ENCODE measurements at places on chromosomes 11 and 22.
A peak's percentile ranks its signal among the peaks of the same experiment; 100 is the strongest.

- no peak for DNase-seq
These were observed 35.7 kb upstream of the CELSR1 start for GRCh38 chr22:46572911-46573780.

DNA sequence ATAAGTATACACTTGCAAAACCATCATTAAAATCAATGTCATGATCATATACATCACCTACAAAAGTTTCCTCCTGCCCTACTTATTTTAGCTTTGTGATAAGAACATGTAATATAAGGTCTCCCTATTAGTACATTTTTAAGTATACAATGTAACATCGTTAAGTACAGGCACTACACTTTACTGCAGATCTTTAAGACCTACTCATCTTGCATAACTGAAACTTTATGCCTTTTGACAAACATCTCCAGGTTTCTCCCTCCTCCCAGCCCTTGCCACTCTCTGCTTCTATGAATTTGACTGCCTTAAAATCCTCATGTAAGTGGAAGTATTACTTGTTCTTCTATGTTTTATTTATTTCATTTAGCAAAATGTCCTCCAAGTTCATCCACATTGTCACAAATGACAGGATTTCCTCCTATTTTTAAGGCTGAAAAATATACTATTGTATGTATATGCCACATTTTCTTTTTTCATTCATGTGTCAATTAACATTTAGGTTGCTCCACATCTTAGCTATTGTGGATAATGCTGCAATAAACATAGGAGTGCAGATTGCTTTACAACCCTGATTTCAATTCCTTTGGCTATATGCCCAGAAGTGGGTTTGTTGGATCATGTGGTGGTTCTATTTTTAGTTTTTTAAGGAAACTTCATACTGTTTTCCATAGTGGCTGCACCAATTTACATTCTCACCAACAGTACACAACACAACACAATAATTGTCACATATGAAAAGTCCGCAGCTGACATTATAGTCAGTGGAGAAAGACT, 471.1 kb upstream of the ANO3 start:
- DNase-seq: no peak

- no peak for DNase-seq
These were observed 90.7 kb downstream of the MORC2 start for GRCh38 chr22:30877662-30878515.

GRCh38 chr11:2440646-2441045, 3.7 kb downstream of the TRPM5 start:
- no peak for DNase-seq

- no peak for DNase-seq
These were observed 19.3 kb downstream of the KRTAP5-5 start for GRCh38 chr11:1648653-1649420.

DNA sequence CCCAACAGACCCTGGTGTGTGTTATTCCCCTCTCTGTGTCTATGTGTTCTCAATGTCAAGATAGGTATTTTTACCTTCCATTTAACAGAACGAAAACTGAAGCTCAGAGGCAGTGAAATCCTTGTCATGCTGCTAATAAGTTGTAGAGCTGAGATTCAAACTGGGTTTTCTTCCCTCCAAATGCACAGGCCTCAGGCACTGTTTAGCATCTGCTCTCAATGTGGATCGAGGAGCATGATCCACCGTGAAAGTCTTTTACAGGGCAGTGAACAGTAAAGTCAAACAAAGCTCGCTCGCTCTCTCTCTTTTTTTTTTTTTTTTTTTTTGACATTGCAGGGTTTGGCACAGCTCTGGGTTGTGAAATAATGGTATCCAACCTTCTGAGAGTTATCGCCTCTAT, 401.0 kb upstream of the SYN3 start:
- DNase-seq: no peak

- no peak for DNase-seq
These were observed 7.9 kb upstream of the TRIM44 start for GRCh38 chr11:35654711-35655110.

DNA sequence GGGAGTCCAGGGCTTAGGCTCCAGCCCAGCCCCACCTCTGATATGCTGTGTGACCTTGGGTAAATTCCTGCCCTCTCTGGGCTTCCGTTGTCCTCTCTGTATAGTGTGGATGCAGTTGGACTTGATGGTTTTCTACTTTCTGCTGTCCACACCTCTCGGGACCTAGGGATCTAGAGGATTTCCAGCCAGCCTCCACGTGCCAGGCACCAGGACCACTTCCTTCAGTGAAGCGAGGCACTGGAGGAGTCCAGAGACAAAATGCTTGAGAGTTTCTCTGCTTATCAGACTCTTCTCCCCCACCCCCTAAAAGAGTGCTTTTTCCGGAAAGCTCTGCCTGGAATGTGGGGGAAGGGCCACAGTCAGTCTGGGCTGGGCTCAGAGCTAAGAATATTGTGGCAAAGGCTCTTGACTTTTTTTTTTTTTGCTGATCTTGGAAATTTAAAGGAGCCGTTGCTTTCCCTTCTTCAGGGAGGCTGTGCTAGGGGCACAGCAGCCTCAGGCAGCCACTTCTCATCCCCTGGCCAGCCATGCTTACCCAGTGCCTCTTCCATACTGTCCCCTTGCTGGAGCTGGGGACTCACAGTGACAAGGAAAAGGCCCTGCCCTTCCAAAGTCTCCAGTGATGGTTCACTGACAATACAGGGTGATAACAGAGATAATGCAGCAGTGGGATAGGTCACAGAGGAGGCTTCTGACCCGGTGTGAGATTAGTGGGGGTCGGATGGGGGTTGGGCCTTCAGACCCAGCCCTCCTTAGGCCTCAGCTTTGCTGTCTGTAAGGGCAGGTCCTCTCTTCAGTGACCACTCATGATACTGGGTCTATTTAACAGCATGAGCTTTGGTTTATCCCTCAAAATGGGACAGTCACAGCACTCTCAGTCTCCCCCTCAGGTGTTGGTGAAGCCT, 2.9 kb upstream of the SERPINH1 start:
- no peak for DNase-seq

- no peak for DNase-seq
These were observed 96.2 kb downstream of the RCN1 start for GRCh38 chr11:32187111-32187510.

DNA sequence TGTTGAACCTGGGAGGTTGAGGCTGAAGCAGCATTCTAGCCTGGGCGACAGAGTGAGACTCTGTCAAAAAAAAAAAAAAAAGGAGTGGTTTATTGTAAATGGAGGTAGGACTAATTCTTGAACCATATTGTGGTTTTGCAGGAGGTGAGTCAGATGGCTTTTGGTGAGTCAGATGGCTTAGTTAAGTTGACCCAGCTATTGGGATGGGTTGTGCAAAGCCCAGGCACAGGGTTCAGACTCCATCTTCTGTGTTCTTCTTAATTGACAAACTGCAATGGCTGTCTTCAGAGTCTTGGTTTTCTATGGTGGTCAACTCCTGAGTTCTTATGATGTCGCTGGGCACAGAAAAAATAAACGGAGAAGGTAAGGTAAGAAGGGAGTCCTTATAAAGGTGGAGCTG, 182.7 kb downstream of the ADAMTS15 start:
- DNase-seq: no peak

GRCh38 chr22:22410121-22410520, 98.4 kb downstream of the ZNF280B start:
- DNase-seq: peak; percentile 52

- DNase-seq: no peak
These were observed 366.4 kb downstream of the CASP12 start for GRCh38 chr11:104531894-104532293.

GRCh38 chr11:2298131-2298794, 3.5 kb downstream of the C11orf21 start:
- DNase-seq: no peak

DNA sequence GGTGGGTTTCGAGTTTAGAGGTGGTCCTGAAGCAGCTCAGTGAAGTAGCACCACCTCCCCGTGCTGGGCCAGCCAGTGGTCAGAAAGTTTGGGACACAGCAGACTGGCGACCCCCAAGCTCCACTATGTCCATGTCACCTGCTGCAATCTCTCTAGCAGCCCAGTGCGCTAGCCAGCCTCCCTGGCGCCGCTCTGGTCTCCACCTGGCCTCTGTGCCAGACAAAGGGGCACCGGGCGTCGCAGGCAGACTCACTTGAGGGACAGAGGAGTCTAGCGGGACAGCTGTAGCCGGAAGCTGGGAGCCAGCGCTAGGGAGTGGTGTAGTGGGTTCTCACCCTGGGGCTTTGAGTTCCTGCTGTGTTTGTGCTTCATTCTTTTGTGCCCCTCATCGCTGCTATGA, 25.5 kb downstream of the MYBPC3 start:
- DNase-seq: no peak

DNA sequence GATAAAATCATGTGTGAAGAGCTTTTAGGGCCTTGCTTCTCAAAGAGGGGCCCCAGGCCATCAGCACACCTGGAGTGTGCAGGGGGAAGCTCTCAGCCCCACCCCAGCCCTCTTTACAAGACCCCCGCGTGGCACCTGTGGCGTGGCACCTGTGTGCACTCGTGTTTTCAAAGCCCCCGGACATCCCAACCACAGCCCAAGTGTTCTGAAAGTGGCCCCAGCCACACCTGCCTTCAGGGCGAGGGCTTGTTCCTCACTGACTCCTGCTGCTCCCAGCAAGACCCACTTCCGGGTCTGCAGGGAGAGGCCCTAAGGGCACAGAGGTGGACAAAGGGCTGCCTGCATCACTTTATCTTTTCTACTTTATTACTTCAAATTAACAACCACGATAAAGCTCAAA, 17.5 kb upstream of the TMEM184B start:
- no peak for DNase-seq

- DNase-seq: no peak
These were observed 16.1 kb downstream of the BIK start for GRCh38 chr22:43126501-43127165.

GRCh38 chr22:39514373-39514973, 5.9 kb upstream of the ATF4 start:
- peak; percentile 72 for DNase-seq

DNA sequence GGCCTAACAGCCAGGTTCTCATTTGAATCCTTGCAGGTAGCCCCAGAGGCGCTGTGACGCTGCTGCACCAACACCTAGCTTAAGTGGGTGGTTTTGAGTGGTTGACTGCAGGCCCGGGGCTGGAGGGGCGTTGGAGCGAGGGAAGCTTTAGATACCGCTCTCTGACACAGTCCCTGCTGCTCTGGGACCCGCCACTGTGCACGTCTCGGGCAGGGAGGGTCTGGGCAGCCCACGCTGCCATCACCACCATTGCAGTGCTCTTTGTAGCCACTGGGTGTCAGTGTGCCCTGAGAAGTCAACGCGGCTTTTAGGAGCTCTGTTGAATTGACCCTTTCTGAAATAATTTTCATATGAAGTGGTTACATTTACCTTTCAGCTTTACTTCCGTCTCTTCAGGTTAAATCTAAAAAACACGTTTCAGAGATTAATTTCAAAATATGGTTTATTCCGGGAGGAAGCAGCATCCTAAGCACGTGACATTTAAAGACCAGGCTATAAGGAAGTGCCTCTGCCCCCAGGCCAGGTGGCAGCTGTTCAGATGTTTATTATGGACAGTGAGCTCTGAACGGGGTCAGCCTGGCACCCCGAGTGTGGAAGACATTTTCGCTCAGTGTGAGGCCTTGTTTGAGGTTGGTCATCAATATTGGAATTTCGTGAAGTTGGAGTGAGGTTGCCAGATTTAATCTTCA, 30.9 kb upstream of the PARVB start:
- peak; percentile 71 for DNase-seq

GRCh38 chr11:83219095-83219494, 25.6 kb downstream of the ANKRD42 start:
- DNase-seq: peak; percentile 32

GRCh38 chr11:94507485-94507884, 4.8 kb upstream of the C11orf97 start:
- no peak for DNase-seq

GRCh38 chr11:129865701-129866100, 29.7 kb downstream of the NFRKB start:
- DNase-seq: no peak

- no peak for DNase-seq
These were observed 4.5 kb upstream of the TPP1 start for GRCh38 chr11:6623391-6624363.

GRCh38 chr22:36329254-36330078, 58.3 kb downstream of the MYH9 start:
- DNase-seq: peak; percentile 52

GRCh38 chr11:62233730-62234129, 8.3 kb upstream of the SCGB1D2 start:
- DNase-seq: no peak

DNA sequence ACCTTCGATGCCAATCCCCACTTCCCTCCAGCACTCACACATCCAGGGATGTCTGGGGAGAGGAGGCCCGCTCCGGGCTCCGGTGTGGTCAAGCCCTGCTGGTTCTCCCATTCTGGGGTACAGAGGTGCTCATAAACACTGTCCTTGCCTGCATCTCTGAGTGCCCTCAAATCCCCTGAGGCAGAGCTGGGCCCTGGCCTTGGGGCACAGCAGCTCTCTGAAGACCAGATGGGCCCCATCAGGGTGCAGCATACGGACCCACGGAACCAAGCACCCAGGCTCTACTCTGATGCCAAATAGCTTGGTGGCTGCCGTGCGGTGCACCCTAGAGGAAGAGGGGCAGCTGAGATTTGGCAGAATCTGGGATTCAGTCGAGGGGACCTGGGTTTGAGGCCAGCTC, 35.7 kb upstream of the NNMT start:
- no peak for DNase-seq

DNA sequence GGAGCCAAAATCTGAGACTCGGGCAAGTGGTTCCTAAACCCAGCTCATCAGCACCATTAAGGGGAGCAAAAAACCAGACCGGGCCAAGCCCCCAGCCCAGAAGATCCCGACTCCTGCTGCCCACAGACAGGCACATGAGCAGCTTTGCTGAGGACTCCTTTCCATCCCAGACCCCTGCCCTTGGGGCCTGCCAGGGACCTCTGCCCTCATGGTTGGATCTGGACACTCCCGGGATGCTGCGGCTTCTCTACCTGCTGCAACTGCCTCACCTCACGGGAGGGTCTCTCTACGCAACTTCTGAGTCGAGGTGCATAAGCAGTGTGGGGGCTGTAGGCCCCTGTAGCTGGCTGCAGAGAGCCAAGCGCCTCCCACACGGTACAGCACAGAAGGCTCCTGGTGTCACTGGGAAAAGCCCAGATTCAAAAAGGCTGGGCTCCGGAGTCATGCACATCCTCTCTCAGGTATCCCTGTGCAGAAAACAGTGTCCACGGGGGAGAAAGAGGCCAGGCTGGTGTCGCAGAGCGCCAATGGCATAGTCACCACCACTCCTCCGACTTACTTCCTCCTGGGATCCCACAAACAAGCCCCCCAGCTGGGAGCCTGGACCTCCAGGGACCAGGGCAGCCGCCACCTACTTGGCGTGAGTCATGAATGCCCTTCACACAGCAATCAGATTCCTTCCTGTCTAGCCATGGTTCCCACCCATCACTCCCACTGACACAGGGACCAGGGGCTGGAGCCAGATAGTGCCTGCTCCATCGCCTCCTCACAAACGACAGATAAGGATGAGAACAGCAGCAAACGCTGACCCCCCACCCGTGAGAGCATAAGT, 122.1 kb downstream of the BCR start:
- peak; percentile 48 for DNase-seq

GRCh38 chr11:20621679-20622078, 22.3 kb downstream of the SLC6A5 start:
- no peak for DNase-seq
